ENCODE measurements at places on chromosomes 1 and 21.

GRCh38 chr1:226864311-226864710 lies 6.1 kb upstream of the PSEN2 start:
- DNase-seq = no peak

DNA sequence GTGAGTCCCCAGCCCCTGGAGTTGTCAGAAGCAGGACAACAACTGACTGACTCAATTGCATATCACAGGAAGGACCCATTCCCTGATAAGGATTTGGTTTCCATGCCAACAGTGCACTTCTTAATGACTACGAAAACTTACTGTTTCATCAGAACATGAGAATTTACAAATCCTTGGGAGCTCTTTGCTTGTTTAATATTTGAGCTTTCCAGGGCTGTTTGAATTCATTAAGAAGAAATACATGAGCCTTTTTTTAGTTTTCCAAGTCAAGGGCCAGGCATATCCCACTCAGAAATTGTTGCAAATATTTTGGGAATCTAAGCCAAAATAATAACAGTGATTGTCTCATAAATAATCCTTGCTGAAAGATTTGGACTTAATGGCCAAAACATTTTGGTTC lies 27.2 kb upstream of the COL24A1 start:
- peak; percentile 23 for DNase-seq

- DNase-seq = no peak
These were observed 628 bp upstream of the PLEKHM2 start for GRCh38 chr1:15683345-15684039.

DNA sequence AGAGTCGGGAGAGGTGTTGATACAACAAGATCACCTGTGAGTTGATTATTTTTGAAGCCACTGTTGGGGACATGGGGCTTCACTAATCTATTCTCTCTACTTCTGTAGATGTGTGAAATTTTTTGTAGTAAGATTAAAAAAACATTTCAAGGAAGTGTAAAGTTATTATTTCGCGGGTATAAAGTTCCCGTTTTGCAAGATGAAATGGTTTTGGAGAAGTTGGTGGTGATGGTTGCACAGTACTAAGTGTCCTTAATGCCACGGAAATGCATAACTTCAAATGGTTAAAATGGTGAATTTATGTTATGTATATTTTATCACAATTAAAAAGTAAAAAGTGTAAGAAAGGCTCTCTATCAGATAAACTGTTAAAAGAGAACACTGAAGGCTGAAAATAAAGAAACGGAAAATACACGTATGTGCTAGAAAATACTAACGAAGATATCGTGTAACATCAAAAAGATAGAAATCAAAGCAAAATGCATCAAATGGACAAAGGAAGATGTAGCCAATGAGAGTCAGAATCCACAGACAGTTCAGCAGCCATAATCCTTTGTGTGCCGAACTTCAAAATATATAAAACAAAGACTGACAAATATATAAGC lies 2.9 kb upstream of the ITGB2 start:
- no peak for DNase-seq

DNA sequence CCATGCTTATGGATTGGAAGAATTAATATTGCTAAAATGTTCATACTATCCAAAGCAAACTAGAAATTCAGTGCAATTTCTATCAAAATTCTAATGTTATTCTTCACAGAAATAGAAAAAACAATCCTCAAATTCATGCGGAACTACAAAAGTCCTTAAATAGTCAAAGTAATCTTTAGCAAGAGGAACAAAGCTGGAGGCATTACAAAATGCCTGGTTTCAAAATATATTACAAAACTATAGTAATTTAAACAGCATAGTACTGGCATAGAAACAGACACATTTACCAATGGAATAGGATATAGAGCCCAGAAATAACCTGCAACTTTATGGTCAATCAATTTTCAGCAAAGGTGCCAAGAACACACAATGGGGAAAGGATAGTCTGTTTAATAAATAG lies 3.8 kb downstream of the CTSS start:
- no peak for DNase-seq

DNA sequence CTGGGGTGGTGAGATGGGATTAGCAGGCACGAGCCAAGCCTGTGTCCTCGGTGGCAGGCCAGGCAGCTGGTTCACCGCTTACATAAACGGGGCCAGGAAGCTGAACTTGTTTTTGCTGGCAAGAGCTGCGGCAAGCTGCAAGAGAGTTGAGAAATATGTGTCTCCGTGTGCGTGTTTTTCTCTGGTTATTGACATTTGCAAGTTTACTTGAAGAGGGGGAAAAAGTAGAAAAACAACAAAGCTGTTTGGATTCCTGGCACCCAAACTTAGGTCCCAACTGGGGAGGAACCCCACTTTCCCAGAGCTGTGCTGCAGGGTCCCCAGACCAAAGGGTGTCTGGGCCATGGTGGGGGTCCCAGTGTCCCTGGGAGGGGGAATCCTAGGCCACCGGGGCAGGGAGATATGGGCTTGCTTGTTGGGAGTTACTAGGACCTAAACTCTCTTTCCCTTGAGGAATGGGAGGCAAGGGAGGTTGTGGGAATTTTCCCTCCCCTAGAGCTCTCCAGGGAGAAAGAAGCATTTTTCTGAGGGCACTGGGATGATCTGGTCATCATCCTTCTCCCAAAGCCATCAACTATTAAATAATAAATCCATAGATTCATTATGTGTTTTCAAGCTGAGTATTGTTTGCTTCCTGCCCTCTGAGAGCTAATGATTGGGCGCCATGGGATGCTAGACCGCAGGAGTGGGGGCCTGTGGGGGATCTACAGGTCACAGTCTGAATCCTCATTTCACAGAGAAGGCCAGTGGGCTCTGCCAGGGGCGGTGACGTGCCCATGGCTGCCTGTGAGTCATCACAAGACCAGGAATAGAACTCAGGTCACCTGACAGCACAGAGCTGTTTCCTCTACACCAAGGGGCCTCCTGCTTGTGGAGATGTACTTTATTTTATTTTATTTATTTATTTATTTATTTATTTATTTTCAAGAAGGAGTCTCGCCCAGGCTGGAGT lies 14.8 kb downstream of the IL6R start:
- DNase-seq = peak; percentile 91
